ENCODE measurements at places on chromosomes 2 and 18.
A peak's percentile ranks its signal among the peaks of the same experiment; 100 is the strongest.

DNA sequence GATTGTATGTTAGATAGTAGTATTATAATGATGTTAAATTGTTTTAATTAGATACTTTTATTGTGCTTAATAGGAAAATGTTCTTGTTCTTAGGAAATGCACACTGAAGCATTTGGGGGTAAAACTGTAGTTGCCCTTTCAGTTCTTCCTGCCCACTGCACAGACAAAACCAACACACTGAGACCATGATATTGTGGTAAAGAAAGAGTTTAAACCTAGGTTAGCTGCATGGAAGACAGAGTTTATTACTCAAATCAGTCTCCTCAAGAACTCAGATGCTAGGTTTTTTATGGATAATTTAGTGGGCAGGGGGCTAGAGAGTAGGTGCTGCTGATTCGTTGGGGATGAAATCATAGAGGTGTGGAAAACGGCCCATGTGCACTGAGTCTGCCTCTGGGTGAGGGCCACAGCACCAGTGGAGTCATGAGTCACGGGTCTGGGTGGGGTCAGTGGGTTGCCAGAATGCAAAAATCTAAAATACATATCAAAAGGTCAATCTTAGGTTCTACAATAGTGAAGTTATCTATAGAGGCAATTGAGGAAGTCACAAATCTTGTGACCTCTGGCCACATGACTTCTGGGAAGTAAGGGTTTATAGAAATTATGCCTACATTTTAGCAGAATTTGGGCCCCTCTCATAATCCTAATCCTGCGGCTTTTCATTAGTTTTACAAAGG lies 283.4 kb upstream of the FBXO11 start:
- peak; percentile 51 for DNase-seq

GRCh38 chr2:59584958-59585357 lies 968.5 kb downstream of the BCL11A start:
- no peak for DNase-seq

DNA sequence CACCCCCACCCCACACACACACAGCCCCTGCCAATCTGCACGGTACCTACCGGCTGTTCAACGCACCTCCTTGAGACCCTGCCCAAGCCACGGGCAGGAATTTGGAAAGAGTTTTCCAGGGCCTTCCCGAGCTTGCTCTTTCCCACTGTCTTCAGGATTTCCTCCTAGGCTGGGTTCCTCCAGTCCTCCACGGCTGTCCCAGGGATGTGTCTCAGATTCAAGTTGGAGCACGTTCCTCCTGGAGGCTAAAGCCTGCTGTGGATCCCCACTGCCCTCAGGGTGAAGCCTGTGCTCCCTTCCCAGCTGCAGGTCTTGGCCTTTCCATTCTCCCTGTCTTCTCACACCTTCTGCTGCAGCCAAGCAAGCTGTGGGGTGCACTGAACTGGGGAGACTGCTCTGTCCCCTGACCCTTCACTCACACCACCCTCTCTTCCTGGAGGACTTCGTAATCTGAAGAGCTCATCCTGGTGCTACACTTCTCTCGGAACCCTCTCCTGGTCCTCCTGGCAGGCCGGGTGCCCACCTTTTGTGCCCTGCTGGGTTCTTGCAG lies 54.9 kb upstream of the HS6ST1 start:
- DNase-seq = no peak

GRCh38 chr2:241851325-241852115 lies 7.2 kb downstream of the PDCD1 start:
- no peak for DNase-seq

- no peak for DNase-seq
Measured at GRCh38 chr2:202317080-202317857, 51.7 kb downstream of the NOP58 start.

GRCh38 chr18:3985664-3986063 lies 469.4 kb downstream of the DLGAP1 start:
- DNase-seq = no peak

- no peak for DNase-seq
Measured at GRCh38 chr2:240935103-240935876, 29.2 kb downstream of the CROCC2 start.

- DNase-seq = no peak
Measured at GRCh38 chr2:59887366-59887765, 666.1 kb downstream of the BCL11A start.

DNA sequence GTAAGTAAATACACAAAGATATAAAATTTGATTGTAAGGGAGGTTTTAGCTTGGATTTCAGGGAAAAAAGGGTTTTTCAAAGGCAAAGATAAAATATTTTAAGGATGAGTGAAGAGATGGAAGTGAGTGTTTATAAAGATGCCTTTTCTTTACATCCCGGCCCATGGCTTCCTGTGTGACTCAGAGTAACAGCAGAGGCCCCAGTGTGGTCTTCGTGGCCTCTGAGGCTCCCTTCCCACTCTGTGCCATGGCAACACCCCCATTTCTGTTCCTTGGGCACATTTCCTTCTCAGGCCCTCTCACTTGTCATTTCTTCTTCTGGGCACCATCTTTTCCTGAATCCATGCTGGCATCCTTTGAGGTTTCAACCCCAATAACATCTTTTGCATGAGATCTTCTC lies 92.6 kb upstream of the TMEM18 start:
- DNase-seq = no peak

GRCh38 chr2:84808279-84808678 lies 72.6 kb downstream of the TRABD2A start:
- no peak for DNase-seq

DNA sequence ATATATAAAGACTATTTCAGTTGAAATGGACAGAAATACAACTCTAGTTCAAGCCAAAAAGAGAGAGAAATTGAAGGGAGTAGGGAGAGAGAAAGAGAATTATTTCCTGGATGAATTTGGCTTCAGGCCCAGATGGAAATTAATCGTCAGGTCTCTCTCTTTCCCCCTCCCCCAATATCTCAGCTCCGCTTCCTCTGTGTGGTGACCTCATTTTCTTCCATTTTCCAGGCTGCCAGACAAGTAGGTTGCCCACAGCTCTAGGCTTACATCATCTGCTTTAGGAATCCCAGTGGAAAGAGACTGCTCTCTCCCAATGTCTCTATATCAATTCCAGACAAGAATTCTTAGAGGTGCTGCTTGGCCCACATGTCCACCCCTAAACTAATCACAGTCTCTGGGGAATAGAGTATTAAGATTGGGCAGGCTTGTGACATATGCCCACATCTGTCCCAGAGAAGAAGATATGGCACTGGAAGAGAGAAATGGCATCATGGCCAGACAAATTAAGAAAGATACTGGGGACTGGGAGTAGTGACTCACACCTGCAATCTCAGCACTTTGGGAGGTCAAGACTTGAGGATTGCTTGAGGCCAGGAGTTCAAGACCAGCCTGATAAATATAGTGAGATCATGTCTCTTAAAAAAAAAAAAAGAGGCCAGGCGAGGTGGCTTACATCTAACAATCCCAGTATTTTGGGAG lies 37.2 kb upstream of the CFAP36 start:
- no peak for DNase-seq

GRCh38 chr2:180571559-180571958 lies 408.8 kb upstream of the UBE2E3 start:
- no peak for DNase-seq

- DNase-seq = no peak
Measured at GRCh38 chr2:527581-527980, 149.6 kb downstream of the TMEM18 start.

DNA sequence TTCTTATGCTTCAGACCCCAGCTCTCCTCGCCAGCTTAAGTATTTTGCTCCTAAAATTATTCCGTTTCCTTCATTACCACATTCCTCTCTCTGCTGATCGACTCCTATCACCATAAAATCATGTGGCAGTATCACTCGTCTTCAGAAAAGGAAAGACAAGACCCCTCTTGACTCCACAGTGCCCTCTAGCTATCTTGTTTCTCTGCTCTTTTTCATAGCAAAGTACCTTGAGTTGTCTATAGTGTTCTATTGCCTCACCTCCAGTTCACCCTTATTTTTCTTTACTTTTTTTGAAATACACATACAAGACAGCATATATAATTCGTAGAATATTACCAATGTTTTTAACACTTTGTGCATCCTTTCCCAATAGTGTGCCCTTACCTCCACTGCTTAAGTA lies 273.2 kb upstream of the SIX3 start:
- no peak for DNase-seq

GRCh38 chr18:28005164-28005563 lies 171.8 kb downstream of the CDH2 start:
- DNase-seq = no peak

GRCh38 chr2:200705305-200706041 lies 106.2 kb upstream of the BZW1 start:
- DNase-seq = no peak

- no peak for DNase-seq
Measured at GRCh38 chr2:196376984-196377877, 205.9 kb upstream of the STK17B start.

DNA sequence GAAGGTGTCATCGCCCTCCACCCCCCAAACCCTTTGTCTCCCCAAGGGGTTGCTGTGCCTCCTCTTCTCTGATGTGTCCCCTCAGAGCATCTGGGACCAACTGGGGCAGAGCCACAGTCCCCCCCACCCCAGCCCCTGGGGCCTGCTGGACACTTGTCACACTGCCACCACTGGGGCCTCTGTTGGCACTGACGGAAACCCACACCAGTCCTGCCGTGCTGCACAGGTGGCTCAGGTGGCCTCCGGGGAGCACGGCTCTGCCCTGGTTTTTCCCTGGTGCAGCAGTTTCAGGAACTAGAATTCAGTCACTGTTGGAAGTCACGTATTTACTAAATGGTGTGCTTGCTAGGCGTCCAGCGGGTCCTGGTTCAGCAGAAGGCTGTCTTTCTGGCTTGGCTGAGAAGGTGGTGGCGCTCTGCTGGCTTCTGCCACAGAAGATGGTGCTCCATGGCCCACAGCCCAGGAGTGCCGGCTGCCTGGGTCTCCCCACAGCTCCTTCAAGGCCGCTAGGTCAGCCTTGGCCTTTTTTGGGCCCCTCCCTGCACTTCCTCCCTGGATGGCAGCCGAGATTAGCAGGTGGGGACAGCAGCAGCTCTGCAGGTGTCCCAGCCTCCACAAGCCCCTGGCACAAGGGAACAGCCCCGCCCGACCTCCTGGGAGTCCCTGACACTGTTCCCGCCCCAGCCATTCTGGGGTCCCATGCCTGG lies 18.6 kb upstream of the KLHL30 start:
- no peak for DNase-seq

GRCh38 chr2:178455947-178456346 lies 4.8 kb downstream of the PJVK start:
- DNase-seq = no peak

- DNase-seq = no peak
Measured at GRCh38 chr2:66832646-66833435, 397.9 kb downstream of the MEIS1 start.

DNA sequence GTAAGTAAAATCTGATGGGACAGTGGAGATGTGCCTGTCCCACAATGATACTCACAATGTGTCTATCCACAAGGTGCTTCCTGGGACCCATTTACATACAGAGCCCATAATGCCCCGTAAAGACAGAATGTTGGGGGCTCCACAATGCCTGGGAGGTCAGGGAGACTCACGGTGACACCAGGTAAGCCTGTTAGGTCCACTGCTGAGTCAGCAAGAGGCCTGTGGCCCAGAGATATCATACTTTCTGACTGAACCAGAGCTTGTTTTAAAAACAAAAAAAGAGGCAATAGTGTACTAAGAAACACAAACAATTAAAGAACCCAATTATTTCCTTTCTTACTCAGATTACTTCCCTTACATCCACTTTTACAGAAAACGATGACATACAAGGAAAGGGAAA lies 771.1 kb upstream of the ID2 start:
- no peak for DNase-seq

DNA sequence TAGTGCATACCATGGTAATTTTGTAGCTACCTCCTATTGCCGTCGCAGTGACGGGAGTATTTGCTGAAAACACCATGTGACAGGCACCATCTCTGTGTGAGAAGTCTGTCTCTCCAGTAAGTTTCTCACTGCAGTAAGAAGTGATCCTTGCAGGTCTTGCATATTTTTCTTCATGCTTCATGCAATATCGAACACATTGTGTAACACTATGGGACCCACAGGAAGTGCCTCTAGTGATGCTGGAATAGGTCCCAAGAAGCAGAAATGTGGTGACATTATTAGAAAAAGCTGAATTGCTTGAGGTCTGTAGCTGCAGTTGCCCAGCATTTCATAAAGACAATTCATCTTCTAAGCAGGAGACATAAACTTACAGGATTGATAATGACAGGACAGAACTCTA lies 167.6 kb downstream of the DCDC2C start:
- no peak for DNase-seq

GRCh38 chr2:145749556-145749955 lies 1229.6 kb upstream of the ZEB2 start:
- no peak for DNase-seq

GRCh38 chr2:153509133-153509532 lies 30.6 kb upstream of the RPRM start:
- DNase-seq = no peak

DNA sequence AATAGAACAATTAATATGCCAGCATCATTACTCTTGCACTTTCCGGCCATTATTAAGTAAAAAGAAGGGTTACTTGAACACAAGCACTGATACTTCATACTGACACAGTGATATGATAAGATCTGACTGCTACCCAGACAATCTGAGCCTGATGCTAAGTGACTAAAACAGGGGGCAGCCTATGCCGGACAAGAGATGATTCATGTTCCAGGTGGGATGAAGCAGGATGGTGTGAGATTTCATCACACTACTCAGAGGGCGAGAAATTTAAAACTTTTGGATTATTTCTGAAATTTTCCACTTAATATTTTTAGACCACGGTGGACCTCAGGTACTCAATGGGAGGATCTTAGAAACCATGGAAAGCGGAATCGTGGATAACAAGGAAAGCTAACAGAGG lies 61.7 kb downstream of the LIPG start:
- no peak for DNase-seq
